Stimulated activated CD4-positive, alpha-beta T cell treated with anti-CD3 and anti-CD28 coated beads, Interleukin-15, amount 100 ng/mL, for 48 hours (primary cell): ENCODE measurements at places on chromosomes 3 and 15.

DNA sequence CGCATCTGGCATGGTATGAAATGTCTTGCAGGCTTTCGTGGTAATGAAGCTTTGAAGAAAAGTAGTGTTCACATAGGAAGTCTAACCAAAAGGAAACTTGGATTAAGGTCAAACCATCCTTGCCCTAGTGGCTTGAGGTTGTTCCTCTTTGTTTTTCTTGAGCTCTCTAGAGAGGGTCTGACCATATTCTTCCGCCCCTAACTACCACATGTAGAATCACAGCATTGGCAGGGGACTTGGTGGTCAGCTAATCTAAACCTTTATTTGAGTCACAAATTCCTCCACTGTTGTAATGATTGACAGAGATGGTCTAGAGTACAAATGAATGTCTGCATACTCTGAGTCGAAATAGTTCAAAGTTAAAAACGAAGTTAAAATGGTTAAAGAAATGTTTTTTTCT is 39.1 kb upstream of the PHLDB2 start:
- DNase-seq = no peak

DNA sequence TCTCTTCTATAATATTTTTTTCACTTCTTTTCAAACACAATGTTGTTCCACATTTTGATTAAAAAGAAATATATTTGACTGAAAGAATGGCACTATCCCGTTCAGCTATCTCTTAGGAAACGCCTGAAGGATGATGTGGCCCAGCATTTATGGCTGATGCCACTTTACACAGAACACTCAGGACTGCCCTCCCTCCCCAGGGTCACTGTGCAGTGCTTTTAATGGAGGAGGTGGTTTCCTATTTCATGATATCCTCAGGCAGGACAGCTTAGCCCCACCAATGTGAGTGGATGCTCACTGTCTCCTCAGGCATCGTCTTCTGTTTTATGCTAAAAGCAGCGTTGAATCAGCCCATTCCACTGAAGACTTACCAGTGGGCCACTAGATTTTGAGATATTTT is 135.9 kb downstream of the KCNAB1 start:
- no peak for DNase-seq

- no peak for DNase-seq
Measured at GRCh38 chr3:79405183-79405582, 362.6 kb downstream of the ROBO1 start.

GRCh38 chr3:187398955-187399354 is 30.8 kb downstream of the RTP4 start:
- DNase-seq = no peak

DNA sequence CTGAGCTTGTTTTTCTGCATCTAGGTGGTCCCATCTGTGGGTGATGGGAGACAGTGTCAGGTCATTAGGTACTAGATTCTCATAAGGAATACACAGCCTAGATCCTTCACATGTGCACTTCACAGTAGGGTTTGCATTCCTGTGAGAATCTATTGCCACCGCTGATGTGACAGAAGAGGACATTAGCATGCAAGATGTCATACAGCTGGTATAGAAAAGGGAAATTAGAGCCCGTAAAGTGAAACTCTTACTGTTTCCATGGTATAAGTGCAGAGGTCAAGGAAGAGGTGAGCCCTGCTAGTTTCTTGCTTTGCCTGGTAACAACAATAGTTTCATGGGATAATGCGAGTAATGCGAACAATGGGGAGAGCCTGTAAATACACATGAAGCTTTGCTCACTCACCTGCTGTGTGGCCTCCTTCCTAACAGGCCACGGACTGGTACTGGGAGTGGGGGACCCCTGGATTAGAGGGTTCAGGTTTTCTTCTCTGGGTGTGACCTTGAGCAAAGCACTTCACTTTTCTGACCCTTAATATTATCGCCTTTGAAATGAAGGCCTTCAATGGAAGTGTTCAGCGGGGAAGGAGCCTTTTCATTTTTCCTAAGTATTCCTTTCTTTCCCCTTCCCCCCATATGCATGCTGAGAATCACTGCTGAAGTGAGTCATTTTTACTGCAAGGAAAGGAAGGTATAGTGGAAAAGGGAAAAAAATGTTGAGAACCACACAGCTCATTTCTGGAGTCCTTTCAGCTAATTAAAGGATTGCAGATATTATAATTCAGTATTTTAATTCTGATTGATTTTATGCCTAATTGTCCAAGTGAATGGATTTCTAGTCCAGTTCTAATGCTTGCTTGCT is 286.4 kb downstream of the UBE2E2 start:
- no peak for DNase-seq

GRCh38 chr3:153026026-153026425 is 136.0 kb upstream of the RAP2B start:
- DNase-seq = no peak

DNA sequence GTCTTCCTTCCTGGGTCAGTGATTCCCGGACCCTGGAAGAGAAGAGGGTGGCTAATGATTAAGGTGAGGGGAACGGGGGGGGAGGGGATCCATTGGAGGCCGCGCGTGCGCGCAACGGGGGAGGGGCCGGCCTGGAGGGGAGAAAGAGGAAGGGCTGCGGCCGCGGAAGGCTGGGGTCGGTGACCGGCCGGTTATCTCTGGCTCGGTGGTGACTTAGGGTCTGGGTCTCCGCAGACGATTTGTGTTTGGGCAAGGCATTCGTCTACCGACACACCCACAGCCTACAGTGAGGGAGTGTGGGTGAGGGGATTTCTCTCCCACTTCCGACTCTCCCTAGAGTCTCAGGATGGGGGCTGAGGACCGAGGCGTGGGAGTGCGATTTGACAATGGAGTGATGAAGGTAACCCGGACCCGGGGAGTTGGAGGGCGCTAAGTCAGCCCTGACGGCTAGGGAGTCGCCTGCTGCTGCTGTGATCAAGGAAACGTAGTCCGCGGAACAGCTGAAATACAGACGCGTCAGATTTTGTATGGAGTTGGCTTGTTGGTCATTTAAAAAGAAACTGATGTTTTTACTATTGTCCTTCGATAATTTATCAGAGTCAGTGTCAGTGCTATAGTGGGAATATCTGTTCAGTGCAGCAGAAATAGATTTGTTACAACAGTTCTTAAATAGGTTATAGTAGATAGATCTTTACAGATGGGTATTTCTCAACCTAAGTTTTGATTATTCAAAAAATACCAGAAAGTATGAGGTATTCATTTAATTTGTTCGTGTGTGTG is 733 bp downstream of the RNF111 start:
- peak; percentile 29 for DNase-seq

DNA sequence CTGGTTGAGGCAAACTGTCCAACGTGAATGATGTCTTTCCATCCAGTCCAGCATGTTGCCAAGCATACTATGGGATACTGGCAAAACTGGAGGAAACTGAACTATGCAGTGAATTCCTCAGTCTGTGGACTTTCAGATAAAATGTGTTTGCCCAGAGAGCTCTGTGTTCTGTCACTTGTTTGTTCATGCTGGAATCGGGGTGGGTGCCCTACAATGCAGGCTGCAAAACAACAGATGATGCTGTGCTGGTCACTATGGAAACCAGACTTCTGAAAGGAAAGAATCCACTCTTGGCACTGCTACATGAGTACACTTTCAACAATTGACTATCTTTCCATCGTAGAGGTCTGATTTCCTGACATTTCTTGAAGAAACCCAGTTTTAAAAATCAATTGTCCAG is 272.5 kb upstream of the ARHGEF26 start:
- DNase-seq = no peak

GRCh38 chr3:30258426-30259392 is 347.7 kb upstream of the TGFBR2 start:
- DNase-seq = no peak

GRCh38 chr3:104402902-104403301 is 963.8 kb upstream of the ALCAM start:
- DNase-seq = no peak

DNA sequence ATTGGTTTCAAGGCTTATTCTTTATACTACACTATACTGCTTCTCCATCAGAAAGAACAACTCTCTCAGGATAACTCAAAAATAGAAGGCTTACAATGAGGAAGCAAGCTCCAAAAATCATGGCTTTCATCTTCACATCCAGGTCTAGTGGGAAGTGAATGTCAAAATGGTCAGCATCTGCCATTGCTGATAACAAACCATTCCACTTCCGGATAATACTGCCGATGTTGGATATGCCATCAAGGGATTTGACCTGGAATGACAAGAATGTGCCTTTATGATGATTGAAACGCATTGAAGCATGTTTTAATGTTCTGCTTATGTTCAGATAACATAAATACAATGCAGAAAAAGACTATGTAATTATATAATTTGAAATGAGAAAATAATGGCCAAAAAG is 34.0 kb upstream of the PLOD2 start:
- DNase-seq = no peak

GRCh38 chr15:65980824-65981456 is 111.6 kb downstream of the RAB11A start:
- peak; percentile 4 for DNase-seq
